ENCODE measurements at places on chromosomes 2 and 18.

- DNase-seq, result no peak
Measured at GRCh38 chr18:24930971-24931370, 421.0 kb downstream of the ZNF521 start.

GRCh38 chr18:25167612-25168410 is 184.2 kb downstream of the ZNF521 start:
- no peak for DNase-seq

DNA sequence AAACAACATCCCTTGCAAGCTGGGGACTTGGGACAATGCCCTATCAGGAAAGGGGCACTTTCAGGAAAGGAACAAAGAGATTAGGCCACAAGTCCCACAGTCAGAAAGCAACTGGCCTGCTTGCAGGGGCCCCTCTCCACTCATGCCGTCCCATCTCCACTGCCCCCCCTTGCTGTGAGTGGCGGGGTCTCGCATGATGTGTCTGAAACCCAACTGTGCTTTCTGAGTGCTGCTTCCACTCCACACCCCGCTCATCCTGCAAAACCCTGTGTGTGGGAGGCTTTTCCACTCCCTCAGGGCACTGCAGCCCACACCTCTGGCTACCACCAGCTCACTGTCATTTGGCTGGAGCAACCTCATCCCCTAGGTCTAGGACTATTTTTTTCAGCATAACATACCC is 7.9 kb downstream of the HS6ST1 start:
- no peak for DNase-seq

DNA sequence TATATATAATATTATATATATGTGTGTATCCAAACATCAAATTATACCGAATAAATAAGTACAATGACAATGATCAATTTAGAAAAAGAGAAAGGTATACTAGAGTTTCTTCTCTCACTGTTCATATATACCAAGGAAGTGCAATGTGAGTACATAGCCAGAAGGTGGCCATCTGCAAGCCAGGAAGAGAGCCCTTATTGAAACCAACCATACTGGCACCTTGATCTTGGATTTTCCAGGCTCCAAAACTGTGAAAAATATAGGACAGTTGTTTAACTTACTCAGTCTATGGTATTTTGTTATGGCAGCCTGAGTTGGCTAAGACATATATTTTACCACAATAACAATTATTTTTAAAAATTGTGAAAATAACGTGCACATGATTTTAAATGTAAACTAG is 1490.2 kb upstream of the SLC39A10 start:
- peak; percentile 64 for DNase-seq

DNA sequence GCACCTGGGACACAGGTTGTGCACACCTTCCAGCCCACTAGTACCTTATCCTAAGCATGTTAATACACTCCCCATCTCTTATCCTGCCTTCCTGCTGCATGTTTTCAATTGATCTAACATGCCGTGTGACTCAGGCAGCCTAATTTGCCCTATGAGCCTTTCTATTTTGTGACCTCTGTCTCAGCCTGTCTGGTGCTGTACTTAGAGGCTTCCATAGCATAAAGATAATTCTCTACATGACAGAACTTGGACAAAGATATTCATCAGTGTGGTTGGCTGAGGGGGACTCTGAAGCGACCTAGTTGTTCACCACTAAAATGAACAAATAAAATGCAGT is 8.6 kb upstream of the TMEM37 start:
- no peak for DNase-seq

DNA sequence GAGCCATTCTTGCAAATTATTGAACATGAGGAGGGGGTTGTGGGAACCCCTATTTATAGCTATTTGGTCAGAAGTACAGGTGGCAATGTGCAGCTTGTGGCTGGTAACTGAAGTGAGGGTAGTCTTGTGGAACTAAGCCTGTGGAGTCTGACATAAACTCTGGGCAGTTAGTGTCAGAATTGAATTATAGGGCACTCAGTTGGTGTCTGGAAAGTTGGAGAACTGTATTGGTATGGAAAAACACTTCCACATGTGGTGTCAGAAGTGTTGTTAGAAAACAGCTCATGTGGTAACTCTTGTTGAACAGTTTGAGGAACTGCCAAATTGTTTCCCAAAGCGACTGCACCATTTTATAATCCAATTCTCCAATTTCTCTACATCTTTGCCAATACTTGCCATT is 7.5 kb downstream of the RALBP1 start:
- no peak for DNase-seq

GRCh38 chr2:134206031-134206430 is 47.8 kb upstream of the MGAT5 start:
- DNase-seq, result no peak

DNA sequence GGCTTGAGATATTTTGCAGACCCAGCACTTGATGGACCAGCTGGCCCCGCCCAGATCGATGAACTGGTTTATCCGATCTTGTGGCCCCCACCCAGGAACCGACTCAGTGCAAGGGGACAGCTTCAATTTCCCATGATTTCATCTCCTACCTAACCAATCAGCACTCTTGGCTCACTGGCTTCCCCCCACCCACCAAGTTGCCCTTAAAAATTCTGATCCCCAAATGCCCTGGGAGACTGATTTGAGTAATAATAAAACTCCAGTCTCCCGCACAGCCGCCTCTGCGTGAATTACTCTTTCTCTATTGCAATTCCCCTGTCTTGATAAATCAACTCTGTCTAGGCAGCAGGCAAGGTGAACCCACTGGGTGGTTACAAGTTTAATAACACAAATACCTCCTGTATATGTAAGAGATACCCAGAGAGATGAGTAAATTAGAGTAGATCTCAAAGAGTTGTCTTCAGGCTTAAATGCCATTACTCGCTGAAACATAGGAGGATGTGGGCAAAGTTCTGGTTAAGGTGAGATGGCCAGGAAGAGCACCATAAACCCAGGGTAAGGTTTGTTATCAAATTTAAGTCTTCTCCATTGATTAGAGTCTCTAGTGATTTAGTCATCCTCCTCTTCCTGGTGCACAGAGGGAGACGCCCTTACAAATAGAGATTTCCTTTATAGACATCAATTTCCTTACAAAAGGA is 222.8 kb downstream of the ARL4C start:
- no peak for DNase-seq

GRCh38 chr2:121486191-121486790 is 44.4 kb upstream of the RNU4ATAC start:
- DNase-seq, result no peak

DNA sequence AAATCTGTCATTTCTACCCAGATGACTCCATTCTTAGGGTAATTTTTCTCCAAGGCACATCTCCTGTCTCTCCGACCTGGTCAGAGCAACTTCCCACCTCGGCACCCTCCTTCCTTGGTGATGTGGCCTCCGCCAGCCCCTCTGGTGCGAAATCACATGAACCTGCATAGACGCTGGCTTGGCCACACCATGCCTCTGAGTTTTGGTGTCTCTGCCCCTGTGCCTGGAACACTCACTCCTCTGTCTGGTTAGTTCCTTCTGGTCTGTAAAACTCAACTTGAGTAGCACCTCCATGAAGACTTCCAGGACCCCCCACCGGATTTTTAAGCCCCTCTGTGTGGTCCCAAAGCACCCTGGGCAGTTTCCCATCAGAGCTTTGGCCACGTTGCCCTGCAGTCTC is 83.2 kb upstream of the OTOS start:
- DNase-seq, result no peak

- DNase-seq, result no peak
Measured at GRCh38 chr2:174343623-174344455, 9.1 kb downstream of the SP9 start.

GRCh38 chr18:58054041-58054781 is 10.2 kb downstream of the NEDD4L start:
- no peak for DNase-seq

DNA sequence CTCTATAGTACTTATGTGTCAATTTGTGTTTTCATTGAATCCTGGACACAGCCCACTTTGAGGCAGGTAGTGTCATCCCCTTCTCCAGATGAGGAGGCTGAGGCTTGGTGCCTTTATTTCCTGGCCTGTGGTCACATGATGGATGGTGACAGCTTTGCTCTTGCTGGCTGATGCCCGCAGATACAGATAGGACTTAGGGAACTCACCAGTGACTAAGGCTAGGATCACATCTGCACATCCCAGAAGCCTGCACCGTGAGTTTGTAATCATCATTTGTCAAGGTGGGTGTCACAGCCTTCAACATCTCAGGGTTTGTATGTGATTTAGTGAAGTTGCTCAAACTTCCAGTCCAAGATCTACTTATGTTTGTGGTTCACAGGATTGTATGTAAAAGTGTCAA is 295.1 kb upstream of the RAB12 start:
- DNase-seq, result no peak

All from SK-MEL-5 (cell line).